Fibroblast of skin of back (primary cell): ENCODE measurements at places on chromosomes 4 and X.
A peak's percentile ranks its signal among the peaks of the same experiment; 100 is the strongest.

DNA sequence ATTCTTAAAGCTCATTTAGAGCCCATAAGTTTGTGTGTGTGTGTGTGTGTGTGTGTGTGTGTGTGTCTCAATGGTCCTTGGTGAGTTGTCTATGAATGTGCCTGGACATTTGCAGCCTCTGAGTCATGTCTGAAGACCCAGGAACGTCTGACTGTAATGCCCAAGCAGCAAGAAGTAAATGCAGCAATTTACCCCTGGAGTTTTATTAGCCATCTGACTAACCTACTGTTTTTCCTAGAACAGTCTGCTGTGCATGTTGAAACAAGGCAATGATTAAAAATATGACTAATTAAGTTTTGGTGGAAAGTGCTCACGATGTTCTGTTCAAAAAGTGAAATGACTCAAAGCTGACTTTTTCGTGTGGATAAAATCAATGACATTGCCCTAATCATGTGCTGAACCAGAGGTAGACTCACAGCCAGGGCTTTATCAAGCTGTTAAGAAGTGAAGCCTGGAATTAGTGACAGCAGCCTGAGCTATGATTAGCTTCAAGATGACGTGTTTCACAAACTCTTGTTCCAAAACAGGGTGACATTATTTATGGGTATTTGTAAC, 201.6 kb downstream of the CPE start:
- peak; percentile 91 for DNase-seq

GRCh38 chrX:50432829-50433289, 37.8 kb downstream of the DGKK start:
- no peak for DNase-seq

- no peak for DNase-seq
These were observed 5.0 kb downstream of the SLC4A4 start for GRCh38 chr4:71343670-71344466.

DNA sequence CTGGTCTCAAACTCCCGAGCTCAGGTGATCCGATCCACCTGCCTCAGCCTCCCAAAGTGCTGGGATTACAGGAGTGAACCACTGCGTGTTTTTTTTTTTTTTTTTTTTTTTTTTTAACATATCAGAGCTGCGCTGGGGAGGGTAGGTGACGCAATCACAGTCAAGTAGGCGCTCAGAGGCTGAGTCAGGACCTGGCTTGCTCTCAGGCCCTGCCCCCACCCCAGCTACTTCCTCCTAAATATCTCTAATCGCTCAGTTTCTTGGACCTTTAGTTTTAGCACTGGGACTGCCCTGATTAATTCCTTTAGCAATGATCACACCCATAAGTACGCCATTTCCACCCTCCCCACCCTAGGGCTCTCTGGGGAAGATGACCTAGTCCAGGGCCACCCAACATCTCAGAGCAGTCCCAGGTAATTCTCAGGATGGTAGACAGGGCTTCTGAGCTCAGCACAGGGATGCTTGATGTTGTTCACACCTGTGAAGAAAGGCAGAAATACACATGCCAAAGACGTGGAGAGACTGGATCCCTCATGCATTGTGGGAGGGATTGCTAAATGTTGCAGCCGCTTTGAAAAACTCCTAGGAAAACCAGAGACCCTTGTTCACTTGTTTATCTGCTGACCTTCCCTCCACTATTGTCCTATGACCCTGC, 50.2 kb downstream of the DDX3X start:
- DNase-seq, result peak; percentile 42

DNA sequence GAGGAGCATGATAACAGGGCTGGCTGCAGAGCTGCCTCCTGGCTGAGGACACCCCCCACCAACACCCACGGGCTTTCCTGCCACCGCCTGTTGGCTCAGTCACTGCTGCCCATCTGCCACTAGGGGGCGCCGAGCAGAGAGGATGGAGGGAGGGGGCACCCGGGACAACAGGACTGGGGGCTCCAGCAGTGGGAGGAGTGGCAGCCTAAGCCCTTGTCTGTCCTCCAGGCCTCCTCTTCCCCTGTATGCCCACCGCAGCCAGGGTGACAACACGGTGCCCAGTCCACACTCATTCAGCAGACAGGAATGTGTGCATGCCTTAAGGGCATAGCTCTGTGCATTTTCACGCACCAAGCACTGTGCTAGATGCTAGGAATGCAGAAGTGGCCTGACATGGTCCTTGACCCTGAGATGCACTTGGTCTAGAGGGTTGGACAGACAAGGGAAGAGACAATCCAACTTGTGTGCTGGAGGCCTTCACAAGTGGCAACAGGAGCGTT, 149.9 kb downstream of the AMMECR1 start:
- peak; percentile 68 for DNase-seq

- DNase-seq, result no peak
These were observed 99.4 kb upstream of the LSM6 start for GRCh38 chr4:146076081-146076480.

DNA sequence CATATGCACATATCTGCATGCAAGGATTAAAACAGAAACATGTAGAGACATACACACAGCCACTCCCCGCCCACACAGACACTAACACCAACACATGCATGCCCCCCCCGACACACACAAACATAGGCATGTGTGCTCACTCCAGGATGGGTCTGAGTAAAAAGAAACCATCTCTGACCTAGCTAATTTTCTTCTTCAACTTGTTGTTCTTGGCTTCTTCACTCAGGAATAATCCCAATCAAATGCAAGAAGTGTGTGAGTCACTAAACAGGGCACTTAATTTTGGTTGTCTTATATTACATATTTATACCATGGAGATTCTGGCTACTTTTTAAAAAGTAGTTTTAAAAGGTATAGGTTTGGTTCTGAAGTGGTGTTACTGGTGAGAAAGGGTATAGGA, 28.3 kb downstream of the ENOX2 start:
- peak; percentile 49 for DNase-seq

GRCh38 chr4:183852910-183853547, 52.1 kb upstream of the STOX2 start:
- DNase-seq, result no peak

DNA sequence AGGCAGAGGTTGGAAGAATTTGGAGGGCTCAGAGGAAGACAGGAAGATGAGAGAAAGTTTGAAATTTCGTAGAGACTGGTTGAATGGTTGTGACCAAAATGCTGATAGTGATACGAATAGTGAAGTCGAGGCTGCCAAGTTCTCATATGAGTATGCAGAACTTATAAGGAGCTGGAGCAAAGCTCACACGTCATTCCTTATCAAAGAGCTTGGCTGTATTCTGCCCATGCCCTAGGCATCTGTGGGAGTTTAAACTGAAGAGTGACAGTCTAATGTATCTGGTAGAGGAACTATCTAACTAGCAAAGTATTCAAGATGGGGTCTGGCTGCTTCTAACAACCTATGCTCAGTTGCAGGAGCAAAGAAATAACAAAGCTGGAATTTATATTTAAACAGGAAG, 102.1 kb downstream of the PCDH18 start:
- peak; percentile 12 for DNase-seq

GRCh38 chr4:107843391-107843790, 18.7 kb downstream of the SGMS2 start:
- no peak for DNase-seq

- no peak for DNase-seq
These were observed 38.9 kb downstream of the STARD8 start for GRCh38 chrX:68686097-68686977.

GRCh38 chr4:39228377-39228776, 46.0 kb downstream of the WDR19 start:
- no peak for DNase-seq

GRCh38 chr4:118772081-118772766, 63.7 kb downstream of the SEC24D start:
- peak; percentile 58 for DNase-seq

DNA sequence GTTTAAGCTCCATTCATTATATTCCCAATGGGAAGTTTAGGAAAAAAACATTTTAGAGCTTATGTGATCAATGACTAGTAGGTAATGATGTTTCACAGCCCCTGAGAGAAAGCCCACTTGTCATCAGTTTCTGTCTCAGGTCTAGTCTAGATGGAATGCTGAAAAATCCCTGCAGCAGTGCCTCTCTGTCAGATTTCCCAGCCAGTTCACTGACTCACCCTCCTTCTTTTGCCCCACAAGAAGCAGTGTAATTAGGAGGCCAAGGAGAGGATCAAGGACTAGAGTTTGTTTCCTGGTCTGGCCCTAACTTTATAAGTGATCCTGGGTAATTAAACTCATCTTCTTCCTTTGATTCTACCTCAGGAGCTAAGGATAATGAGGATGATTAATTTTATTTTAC, 118.7 kb upstream of the ANXA3 start:
- peak; percentile 53 for DNase-seq

DNA sequence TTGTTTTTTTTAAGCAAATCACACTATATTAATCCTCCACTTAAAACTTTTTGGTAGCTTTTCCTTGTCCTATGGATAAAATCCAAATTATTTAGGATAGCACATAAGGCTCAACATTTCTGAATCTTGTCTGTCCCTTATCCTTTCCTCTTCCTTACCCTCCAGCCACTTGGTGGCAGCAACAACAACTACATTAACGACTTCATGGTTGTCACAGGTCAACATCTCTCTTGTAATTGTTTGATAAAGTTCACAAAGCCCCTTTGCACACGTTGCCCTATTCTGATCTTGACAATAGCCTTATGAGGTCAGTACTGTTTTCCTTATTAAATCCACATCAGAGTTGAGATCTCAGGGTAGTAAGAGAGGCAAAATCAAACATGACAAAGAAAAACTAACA, 269.0 kb upstream of the PABPC4L start:
- DNase-seq, result peak; percentile 10

GRCh38 chr4:112775801-112776200, 138.9 kb downstream of the LARP7 start:
- no peak for DNase-seq

DNA sequence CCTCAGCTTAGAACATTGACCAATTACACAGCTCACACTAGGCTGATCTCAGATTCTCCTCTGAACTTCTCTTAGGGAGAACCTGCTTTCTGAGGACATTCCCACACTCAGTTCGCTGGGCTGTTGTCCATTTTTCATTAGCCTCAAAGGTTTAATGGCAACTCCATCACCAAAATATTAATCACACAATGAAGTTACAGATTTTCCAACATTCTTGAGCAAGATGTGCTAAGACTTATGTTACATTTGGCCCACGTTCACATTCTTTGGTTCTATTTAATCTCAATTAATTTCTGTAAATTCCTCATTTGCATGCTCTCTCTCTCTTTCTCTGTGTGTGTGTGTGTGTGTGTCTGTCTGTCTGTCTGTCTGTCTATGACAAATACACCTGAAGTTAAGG, 82.3 kb upstream of the EDNRA start:
- DNase-seq, result no peak
